ENCODE measurements at places on chromosomes 5 and 9.

DNA sequence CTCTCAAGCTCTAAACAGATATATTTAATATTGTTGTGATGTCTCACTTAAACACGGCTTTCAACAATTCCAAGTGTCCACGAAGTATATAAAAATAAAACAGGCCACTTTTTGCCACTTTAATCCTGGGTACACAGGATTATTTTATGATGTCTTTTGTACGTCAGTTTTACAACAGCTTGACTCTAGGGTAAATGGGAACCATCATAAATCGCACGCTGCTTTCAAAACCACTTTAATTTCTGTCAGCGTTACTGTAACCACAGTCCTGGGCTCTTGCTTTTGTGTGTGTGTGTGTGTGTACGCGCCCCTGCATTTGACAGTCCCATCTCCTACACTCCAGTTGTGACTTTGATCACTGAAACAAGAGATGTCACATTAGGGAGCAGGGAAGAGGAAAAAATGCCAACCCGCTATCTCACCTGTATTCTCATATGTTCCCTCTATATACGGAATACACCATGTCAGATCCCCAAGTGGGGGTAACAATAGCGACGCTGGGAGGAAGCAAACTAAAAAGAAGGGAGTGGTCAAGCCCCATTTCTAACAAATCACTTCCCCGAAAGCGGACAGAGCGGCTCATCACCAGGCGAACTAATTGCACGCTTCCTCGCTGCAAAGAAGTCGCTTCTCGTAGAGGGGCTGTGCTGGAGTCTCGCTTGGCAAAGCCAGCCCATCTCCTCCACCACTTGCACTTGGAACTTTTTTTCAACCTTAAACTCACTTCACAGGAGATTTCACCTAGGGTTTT is 1.2 kb downstream of the BNC2 start:
- DNase-seq = no peak

GRCh38 chr5:10757043-10757442 is 4.0 kb downstream of the DAP start:
- DNase-seq = no peak

DNA sequence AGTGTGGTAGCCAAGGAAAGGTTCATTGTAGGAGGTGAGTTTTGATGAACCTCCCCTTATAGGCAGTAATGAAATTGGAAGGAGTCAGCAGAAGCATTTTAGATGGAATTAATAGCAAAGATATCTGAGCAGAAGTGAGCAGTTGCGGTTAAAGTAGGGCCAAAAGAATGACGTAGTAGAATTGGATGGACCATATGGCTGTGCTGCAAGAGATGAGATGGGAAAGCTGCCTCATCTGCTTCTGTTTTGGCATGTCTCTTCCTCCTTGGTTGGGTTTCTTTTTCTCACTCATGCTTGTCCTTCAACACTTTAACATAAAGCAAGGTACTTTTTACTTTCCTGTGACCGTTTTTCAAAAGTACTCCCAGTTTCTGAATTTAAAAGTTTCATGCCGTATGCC is 55.8 kb downstream of the AQP7 start:
- no peak for DNase-seq

DNA sequence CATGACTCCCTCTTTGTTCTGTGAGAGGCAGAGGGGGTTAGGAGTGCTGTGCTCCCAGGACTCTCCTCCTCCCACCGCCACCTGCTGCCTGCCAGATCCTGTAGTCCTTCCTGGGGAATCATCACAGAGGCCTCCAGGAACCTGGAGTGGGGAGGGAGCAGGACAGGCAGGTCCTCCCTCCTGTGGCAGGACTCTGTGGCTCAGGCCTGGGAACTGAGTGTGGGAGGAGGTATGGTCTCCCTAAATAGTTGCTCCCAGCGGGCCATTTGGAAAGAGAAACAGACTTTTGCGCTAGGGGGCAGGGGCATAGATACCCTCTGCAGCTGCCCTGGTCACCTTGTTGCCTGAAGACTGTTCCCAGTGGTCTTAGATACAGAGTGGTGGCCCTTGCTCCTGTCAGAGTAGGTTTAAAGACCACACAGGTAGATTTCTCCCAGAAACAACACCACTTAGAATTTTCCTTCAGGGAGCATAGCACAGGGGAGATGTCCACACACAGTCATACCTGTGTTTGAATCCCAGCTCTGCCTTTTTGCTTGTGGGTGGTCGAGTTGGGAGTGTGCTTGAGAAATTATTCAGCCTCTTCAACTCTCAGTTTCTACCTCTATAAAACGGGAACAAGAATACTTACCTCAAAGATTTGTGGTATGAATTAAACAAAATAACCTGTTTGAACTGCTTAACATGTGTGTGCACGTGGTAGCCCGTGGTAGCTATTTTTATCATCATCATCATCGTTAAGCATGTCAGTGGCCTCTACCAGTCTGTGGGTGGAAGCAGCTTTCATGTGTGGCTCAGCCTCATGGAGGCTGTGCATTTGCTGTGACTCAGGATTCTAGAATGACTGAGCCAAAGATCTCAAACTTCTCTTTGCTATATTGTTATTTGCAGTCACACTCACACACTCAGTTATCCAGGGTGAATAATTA is 55.8 kb downstream of the SLC22A5 start:
- DNase-seq = no peak

DNA sequence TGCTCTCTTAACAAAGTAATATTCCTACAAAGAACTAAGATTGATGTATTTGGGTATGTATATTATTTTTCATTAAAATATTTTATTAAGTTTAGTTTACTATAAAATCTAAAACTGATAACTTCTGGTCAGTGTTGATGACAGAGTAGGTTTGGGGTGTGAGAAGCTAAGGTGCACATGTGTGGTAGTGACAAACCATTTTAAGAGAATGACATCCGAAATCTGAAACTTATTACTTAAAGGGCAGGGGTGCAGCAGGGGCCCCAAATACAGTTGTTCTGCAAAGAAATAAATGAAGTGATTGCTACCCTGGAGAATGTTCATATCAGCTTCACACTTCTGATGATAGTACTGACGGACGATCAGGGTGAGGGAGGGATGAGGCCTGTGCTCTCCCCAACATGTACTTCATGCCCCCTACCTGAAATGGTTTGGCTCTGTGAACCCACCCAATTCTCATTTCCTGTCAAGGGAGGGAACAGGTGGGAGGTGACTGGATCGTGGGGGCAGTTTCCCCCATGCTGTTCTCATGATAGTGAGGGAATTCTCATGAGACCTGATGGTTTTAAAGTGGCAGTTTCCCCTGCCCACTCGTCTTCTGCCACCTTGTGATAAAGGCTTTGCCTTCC is 125.3 kb upstream of the RFX3 start:
- no peak for DNase-seq
